ENCODE measurements at places on chromosomes 4 and X.

DNA sequence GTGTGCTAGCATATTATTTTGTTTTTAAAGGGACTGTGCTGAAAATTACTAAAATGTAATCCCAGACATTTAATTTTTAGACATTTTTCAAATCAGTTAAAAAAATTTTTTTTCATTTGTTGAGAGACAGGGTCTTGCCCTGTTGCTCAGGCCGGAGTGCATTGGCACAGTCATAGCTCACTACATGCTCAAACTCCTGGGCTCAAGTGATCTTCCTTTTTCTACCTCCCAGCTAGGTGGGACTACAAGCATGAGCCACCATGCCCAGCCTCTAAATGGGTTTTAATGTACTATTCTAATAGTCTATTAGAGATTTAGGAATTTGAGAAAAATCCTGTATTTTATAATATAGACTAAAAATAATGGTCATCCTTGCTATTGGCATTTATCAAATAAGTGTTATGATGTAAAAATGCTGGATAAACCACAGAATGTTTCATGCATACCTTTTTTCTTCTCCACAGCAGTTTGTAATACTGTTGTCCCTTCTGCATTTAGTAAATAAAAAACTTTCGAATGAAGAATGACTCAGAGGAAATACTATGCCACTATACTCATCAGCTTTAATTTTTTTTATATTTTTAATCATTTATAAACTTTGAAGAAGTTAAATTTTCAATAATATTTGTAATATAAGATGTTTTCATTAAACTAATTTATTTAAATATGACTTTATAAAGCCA lies 29.9 kb downstream of the CPEB2 start:
- DNase-seq, result no peak

DNA sequence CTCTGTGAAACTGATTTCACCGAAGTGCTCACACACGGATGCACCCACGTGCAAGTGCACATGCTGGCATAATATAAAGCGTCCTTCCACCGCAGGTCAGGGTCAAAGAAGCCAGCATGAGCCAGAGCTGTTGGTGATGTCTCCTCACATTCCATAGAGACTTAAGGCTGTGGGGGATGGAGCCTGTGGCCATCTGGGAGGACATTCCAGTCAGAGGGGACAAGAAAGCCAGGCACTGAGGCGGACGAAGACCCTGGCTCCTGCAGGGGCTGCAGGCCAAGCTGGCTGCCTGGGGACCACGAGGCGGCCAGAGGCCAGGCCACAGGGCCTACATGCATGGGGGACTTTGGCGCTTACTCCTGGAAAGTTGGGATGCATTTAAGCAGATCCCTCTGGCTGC lies 7.7 kb downstream of the RNF212 start:
- no peak for DNase-seq

- DNase-seq, result no peak
Measured at GRCh38 chrX:43562372-43562771, 93.7 kb upstream of the MAOA start.

DNA sequence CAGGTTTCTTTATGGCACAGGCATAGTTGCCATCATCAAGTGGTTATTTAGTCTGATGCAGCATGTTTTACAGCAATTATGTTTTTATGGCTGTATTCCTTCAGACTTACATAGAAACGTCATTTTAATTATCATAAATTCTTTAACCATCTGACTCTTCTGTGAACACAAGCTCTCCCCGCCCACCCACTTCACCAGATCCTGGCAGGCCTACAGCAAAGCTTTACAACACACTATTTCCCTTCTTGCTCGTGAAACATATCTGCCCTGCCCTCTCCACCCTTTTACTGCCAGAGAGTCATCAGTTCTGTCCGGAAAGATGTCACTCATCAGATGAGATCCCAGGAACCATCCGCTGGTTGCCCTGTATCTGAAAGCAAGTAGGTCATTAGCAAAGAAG lies 120.5 kb downstream of the HS6ST2 start:
- DNase-seq, result no peak

DNA sequence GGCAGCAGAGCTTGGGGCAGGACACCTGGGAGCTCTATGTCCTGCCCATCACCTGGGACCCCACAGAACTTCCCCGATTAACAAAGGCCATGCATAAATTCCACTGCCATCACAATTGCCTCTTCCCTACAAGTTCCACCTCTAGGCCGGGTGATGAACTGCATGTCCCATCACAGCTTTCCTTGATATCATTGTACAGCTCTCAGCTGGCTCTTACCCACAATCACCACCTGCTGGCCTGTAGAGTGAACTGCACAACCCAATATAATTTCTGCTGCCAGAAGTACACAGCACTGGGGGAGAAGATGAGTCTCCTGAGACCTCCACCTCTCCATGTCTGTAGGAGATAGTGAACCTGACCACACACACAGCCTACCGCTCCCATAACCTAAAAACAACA lies 285.0 kb upstream of the AADAT start:
- no peak for DNase-seq

DNA sequence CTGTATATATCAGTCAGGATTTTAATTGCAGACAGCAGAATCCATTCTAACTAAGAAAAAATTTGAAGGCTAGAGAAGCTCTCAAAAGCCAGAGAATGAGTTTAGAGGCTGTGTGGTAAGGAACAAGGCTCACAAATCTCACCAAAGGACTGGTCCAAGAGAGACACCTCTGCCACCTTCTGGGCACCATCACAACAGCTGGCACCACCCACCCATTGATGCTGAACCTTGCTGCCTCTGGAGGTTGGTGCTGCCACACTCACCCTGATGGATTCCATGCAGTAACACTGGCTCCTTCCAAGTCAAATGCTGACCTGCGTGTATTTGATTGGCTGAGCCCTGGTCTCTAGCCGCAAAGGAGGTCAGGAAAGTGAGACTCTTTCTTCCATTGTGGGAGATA lies 100.8 kb downstream of the BEND2 start:
- DNase-seq, result no peak

DNA sequence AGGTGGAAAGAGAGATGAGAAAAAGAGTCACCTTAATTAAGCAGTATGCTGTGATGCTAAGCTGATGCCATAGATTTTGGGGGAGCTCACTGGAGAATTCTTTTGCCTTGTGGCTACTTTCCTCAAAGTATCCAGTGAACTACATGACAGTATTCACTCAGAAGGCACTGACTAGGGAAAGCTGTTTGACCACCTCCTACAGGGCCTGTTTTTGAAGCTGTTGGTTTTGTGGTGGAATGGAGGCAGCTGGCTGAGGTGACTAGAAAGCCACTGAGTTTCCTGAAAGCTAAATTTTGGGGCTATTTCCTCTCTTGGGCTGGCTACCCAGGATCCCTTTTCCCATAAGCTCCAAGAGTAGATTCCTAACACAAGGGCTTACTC lies 124.8 kb upstream of the EOLA2 start:
- no peak for DNase-seq

DNA sequence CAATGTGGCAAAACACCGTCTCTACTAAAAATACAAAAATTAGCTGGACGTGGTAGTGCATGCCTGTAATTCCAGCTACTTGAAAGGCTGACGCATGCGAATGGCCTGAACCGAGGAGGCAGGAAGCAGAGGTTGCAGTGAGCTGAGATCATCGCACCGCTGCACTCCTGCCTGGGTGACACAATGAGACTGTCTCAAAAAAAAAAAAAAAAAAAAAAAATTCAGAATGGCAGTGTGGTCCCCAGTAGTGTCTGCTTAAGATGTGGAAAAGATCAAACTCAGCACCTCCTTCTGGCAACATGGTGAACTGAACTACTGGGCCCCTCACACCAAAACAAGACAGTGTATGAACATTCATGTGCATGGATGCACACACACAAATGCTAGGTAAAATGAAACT lies 32.2 kb downstream of the SMS start:
- DNase-seq, result peak; percentile 48

GRCh38 chr4:186634591-186635128 lies 79.3 kb upstream of the MTNR1A start:
- no peak for DNase-seq

DNA sequence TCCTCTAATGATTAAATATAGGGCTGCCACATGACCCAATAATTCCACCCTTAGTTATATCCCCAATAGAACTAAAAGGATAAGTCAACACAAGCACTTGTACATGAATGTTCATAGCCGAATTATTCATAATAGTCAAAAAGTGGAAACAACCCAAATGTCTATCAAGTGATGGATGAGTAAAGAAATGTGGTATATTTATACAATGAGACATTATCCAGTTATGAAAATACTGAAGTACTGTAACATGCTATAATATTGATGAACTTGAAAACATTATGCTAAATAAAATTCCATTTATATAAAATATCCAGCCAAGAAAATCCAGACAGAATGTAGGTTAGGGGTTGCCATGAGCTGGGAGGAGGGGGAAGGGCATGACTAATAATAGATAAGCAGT lies 436.7 kb upstream of the AADAT start:
- no peak for DNase-seq

DNA sequence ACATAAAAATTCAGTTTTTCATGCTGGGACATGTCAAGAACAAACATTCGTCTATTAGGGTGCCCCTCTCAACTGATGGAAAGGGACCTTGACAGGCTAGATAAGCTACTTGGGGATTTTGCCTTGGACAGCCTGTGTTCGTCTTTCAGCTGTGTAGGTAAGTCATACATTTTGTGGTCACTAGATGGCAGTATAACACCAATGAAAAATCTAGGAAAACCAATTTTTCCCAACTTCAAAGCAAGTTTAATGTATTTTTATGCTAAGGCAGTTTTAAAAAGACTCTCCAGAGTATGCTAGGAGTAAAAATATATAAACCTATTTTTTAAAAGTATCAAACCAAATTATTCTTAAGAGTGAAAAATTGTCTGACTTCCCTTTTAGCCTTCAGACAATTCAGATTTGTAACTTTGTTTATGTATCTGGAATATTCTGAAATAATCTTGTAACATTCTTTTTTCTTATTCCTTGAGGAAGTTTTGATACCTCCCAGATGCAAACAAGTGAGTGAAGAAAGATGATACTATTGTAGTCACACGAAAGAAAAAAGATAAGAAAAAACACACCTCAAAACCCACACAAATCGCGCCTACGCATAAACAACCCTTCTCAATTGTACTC lies 158.3 kb downstream of the CPE start:
- peak; percentile 37 for DNase-seq

- no peak for DNase-seq
Measured at GRCh38 chr4:76219299-76220055, 5.9 kb upstream of the SCARB2 start.

- DNase-seq, result no peak
Measured at GRCh38 chrX:111207851-111208250, 62.4 kb downstream of the CAPN6 start.

GRCh38 chr4:96186593-96186992 lies 346.7 kb downstream of the PDHA2 start:
- no peak for DNase-seq

- DNase-seq, result no peak
Measured at GRCh38 chrX:110699109-110699508, 96.5 kb downstream of the CHRDL1 start.

- DNase-seq, result no peak
Measured at GRCh38 chrX:3712051-3712869, 1.2 kb downstream of the PRKX start.

- no peak for DNase-seq
Measured at GRCh38 chr4:184011826-184012380, 106.8 kb downstream of the STOX2 start.

DNA sequence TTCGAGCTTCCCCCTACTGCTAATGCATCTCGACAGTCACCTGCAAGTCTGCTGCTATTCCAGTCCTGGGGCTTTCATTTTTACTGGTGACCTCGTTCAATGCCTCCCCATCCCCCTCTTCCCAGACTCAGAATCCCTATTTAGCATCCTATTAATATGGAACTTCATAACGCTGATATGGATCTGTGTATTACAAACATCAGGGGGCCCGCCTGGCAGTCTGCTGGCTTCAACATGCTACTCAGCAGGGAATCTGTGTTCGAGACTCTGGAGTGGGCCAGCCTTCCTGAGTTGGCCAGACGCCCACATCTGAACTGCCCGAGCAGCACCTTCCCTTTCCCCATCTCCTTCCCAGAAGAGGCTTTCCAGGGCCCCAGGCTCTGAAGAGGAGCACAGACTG lies 173.9 kb upstream of the PPARGC1A start:
- no peak for DNase-seq

GRCh38 chr4:71113294-71113693 lies 119.8 kb downstream of the DCK start:
- no peak for DNase-seq

DNA sequence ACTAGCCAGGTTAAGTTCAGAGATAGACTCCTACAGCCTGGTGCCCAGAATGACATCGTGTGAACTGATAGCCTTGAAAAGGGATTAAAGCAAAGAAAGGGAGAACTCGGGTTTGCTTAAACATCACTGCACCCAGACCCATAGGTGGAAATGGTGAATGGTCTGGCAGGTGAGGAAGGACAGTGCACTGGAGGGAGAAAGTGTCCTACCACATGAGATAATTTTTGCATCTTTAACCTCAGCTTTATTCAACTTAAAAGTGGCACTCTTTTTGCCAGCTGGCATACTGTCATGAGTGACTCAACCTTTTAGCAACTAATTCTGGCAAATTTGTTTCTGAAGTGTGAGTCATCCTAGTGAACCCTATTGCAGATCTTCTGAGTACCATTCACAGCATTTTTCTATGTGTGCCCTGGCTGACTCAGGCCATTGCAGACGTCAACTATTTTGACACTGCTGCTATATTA lies 53.0 kb upstream of the DAPP1 start:
- no peak for DNase-seq

DNA sequence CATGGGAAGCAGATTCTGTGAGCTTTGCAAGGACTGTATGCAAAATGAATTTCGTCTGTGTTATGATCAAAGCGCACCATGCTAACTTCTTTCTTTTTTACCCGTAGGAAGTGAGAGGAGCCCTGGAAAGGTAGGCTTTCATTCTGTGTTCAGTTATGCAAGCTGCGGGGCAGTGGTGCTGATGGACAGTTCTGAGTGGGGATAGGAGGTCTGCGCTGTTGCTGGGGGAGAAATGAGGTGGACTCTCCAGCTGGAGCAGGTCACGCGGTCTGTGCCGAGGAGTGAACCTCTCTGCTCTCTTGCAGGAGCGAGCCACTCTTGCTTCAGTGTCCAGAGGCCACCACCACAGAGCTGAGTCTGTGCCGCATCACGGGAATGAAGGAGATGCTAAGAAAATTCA lies 4.5 kb downstream of the TRIML1 start:
- no peak for DNase-seq

GRCh38 chr4:173919196-173919595 lies 364.3 kb downstream of the FBXO8 start:
- DNase-seq, result no peak

Measured in CD4-positive, alpha-beta T cell treated with Interleukin-12 subunit alpha and Interleukin-12 subunit beta, for 1 hour (primary cell).